CD4-positive, alpha-beta memory T cell (primary cell): ENCODE measurements at places on chromosomes 4 and X. TPM values are rescaled to one million over a fixed set of nuclear protein-coding genes. Genes with fewer than 3 reads are reported as not detected.

The MAGEA11 gene
- total RNA-seq, result not detected

The FGF5 gene
- total RNA-seq, result 0.06 TPM

- H3K27ac ChIP-seq, result no peak overlapping the region
- H3K4me1 ChIP-seq, result peaks cover 20% of the 10 kb centered on the region
- no peak for DNase-seq
- H3K27me3 ChIP-seq, result no peaks in the 10 kb centered on the region
These were observed 7.6 kb upstream of the XPNPEP2 start for GRCh38 chrX:129731228-129731627.

GRCh38 chrX:53379008-53379710 is 43.3 kb downstream of the SMC1A start:
- peaks cover 40% of the 10 kb centered on the region for H3K36me3 ChIP-seq
- no peak overlapping the region for H3K4me3 ChIP-seq
- no peaks in the 10 kb centered on the region for H3K27me3 ChIP-seq
- DNase-seq, result no peak
